NCI-H2081 treated with DMSO at 0.1 percent for 48 hours (cell line): ENCODE measurements at places on chromosomes 3 and 15.

DNA sequence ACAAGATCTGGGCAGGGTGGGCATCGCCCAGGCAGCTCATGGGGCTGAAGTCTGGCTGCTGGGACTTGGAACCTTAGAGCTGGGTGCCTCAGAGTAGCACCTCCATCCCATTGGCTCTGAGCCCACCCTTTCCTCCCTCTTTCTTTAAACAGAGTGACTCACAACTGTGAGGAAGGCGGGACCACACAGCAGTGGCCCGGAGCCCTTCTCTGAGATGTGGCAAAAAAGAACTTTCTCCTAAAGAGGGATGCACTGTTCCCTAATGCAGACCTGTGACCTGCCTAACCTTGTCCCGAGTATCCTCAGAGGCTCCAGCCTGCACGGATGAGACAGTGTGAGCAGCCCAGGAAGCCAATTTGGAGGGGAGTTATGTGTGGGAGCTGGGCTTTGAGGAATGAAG, 23.6 kb downstream of the PRR20G start:
- no peak for DNase-seq

DNA sequence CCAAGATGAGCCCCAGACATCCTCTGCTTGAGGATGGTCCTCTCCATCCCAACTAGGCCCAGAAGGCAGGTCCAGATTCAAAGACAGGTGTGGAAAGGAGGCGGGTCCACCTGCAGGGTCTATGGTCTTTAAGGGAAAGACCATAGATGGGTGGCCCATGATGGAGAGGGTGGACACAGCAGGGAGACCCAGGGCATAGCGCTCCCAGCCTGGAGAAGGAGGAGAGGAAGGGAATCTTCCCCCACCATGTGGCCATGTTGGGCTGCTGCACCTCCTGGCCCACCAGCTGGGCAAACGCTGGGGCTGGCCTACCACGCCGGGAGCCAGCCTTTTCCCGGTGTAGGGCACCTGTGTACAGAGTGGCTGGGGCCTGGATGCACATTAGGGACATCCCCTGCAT, 265.2 kb upstream of the TLE3 start:
- DNase-seq, result no peak

- DNase-seq, result no peak
These were observed 41.5 kb downstream of the TOPBP1 start for GRCh38 chr3:133620066-133620784.

GRCh38 chr3:56205406-56205805, 262.9 kb downstream of the ERC2 start:
- no peak for DNase-seq

DNA sequence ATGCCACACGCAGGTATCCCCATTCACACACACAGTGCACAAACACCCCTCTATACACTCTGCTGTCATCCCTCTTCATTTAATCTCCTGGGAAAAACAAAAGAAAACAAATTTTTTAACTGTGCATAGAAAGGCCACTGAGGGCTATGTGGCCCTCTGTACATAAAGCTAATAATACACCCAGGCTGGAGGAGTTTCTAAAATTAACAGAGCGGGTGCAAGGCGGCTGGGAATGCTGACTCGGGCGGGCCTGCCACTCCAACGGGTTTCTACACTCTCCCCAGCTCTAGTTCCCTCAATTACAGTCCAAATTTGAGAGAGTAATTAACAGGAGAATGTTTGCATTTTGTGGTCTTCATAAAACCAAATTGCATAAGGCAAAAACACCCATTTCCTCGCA, 23.1 kb downstream of the HCN4 start:
- DNase-seq, result peak; percentile 95
